ENCODE measurements at places on chromosomes 5 and 9.

- H3K27me3 ChIP-seq: peaks cover 9% of the 10 kb centered on the region
- peaks cover 4% of the 10 kb centered on the region for H3K4me1 ChIP-seq
- DNase-seq: no peak
- H3K36me3 ChIP-seq: no peaks in the 10 kb centered on the region
Observed at GRCh38 chr5:135130261-135131215, 96.5 kb upstream of the PITX1 start.

DNA sequence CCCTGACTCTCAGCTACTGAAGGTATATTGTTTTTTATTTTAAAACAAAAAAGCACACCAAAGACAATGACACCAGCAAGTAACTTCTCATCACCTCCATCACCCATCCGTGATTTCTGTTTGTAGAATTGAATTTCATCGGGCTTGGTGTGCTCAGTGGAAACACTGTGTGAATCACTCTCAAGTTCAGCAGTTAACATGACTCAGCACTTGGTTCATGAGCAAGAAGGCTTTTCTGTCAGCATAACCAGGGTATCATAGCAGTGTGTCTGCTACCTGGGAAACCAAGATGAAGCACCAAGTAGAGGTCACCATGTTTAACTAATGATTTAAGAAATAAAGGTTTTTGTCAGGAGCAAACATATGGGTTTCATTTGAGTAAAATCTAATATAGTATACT lies 123.7 kb downstream of the INSYN2B start:
- peaks cover 60% of the 10 kb centered on the region for H3K36me3 ChIP-seq
- no peak overlapping the region for H3K27ac ChIP-seq
- no peak for DNase-seq
- H3K4me3 ChIP-seq: no peak overlapping the region

DNA sequence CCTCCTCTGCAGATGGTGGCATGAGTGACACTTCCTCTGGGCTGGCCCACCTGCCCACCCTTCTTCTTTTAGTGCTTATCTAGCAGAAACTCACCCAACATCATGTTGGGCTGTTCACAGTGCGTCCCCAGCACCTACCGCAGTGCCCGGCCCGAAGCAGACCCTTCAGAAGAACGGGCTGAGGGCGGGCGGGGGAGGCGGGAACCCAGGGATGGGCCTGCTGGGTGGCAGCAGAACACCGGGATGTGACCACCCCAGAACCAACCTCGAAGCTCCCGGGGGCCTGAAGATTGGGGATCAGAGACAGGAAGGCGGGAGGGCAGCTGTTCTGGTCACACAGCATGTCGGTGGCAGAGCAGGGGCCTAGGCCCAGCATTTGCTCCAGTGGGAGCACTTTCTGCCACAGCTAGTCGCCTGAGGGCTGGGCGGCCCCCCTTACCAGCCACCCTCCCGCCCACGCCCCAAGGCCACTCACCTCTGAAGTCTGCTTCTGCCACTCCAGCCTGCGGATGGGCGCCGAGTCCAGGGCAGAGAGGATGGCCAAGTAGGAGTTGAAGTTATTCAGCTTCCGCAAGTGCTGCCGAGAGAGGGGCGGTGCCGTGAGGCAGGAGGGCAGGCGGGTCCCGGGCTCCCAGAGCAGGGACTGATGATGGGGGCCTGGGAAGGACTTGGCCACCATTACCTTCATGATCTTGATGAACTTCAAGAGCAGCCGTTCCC lies 38.7 kb downstream of the PRRT1B start:
- no peak for DNase-seq
- peak overlapping the region; percentile 89 for H3K27ac ChIP-seq
- H3K27me3 ChIP-seq: no peaks in the 10 kb centered on the region
- H3K4me3 ChIP-seq: no peak overlapping the region

- H3K27ac ChIP-seq: no peak overlapping the region
- DNase-seq: no peak
- no peak overlapping the region for H3K4me3 ChIP-seq
- H3K36me3 ChIP-seq: no peaks in the 10 kb centered on the region
- H3K4me1 ChIP-seq: no peaks in the 10 kb centered on the region
- no peaks in the 10 kb centered on the region for H3K27me3 ChIP-seq
Observed at GRCh38 chr9:87383344-87384150, 114.1 kb upstream of the DAPK1 start.

GRCh38 chr9:125759764-125760129 lies 12.6 kb downstream of the PBX3 start:
- no peaks in the 10 kb centered on the region for H3K27me3 ChIP-seq
- no peak overlapping the region for H3K4me3 ChIP-seq
- peaks cover 4% of the 10 kb centered on the region for H3K4me1 ChIP-seq

DNA sequence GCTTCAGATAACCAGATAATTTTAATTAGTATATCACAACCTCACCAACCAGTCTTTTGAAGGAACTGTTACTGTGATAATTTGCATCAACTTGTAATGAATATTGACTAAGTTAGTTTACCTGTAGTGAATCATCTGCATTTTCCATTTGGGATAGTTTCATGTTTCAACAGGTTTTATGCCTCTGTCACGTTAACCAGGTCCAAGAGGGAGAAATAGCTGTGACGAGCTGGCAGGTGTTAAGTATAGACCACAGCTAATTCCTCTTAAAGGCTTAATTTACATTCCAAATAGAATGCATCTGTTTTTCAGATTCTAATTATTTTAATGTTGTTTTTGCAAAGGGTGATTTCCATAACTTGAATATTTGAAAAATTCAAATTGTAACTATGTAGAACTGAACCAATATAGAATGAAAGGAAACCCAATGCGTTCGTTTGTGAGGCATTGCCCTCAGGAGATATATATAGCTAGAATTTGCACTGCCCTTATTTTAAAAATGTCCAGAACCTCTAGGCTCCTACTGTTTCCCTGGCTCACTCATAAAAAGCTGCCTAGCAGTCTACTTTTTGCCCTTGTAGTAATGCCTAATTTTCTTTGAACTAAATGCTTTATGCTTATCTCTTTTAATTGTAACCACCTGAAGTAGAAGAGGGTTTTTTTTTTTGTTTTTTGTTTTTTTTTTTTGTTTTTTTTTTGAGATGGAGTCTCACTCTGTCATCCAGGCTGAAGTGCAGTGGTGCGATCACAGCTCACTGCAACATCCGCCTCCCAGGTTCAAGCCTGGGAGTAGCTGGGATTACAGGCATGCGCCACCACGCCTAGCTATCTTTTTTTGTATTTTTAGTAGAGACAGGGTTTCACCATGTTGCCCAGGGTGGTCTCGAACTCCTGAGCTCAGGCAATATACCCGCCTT lies 270.5 kb downstream of the SMARCA2 start:
- H3K4me1 ChIP-seq: no peaks in the 10 kb centered on the region
- H3K27ac ChIP-seq: no peak overlapping the region
- H3K36me3 ChIP-seq: no peaks in the 10 kb centered on the region

GRCh38 chr5:132841305-132841704 lies 10.9 kb upstream of the SHROOM1 start:
- no peak overlapping the region for H3K4me3 ChIP-seq
- no peak for DNase-seq
- no peaks in the 10 kb centered on the region for H3K27me3 ChIP-seq
- H3K27ac ChIP-seq: no peak overlapping the region
- no peaks in the 10 kb centered on the region for H3K4me1 ChIP-seq
- no peaks in the 10 kb centered on the region for H3K36me3 ChIP-seq

- H3K27me3 ChIP-seq: peaks cover 1% of the 10 kb centered on the region
- H3K4me1 ChIP-seq: peaks cover 21% of the 10 kb centered on the region
- H3K4me3 ChIP-seq: no peak overlapping the region
- DNase-seq: peak; percentile 6
- H3K36me3 ChIP-seq: no peaks in the 10 kb centered on the region
Observed at GRCh38 chr5:126732716-126733115, 44.2 kb upstream of the LMNB1 start.
